NCI-H524 (cell line): ENCODE measurements at places on chromosomes 3 and 15.

GRCh38 chr3:183261151-183261724 is 8.2 kb downstream of the B3GNT5 start:
- DNase-seq = no peak

DNA sequence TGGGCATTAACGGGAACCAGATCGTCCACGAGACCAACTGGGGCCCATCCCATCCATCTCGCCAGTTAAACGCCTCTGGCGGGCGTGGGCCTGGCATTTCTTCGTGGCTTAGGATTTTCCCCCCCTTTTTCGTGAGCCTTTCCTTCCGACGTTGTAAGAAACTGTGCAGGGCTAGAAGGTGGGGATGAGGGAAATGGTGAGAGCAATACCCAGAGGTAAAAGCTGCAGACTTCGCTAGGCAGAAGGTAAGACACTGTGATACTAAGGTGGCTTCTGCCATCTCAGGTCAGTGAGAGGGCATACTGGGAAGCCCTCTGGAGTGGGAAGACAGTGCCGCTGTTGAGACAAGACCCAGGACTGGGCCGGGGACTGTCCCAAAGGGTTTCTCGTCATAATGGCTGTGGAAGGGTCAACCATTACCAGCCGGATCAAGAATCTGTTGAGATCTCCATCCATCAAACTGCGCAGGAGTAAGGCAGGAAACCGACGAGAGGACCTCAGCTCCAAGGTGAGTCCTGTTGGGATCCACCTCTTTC is 666 bp downstream of the MAPKBP1 start:
- no peak for DNase-seq

DNA sequence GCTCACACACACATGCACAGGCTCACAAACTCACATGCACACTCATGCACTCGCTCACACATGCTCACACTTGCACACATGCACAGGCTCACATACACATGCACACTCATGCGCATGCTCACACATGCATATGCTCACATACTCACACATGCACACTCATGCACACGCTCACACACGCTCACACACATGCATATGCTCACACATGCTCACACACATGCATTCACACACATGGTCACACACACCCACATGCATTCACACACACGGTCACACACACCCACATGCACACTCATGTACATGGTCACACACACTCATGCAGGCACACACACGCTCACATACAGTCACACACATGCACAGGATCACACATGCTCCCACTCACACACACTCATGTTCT is 132.8 kb upstream of the SMAD3 start:
- DNase-seq = no peak

- peak; percentile 55 for DNase-seq
Observed at GRCh38 chr3:94615275-94616065, 552.6 kb downstream of the NSUN3 start.

DNA sequence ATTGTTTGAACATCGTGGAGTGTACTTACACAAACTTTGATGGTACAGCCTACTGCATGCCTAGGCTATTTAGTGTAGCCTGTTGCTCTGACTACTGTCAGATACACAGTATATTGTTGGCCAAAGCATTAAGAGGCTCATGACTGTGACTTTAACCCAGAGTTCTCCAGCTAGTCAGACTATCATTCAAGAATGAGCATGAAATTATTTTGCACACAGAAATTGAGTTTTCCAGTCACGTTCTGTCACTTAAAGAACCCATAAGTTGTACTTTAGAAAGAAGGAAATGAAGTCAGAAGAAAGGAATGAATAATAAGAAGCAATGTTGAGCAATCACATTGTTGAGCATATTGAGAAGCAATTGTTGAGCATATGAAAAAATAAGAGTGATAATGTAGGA is 37.6 kb upstream of the SLC22A13 start:
- no peak for DNase-seq

GRCh38 chr3:10702961-10703740 is 112.9 kb upstream of the SLC6A11 start:
- peak; percentile 59 for DNase-seq

GRCh38 chr3:21447476-21448151 is 303.4 kb downstream of the ZNF385D start:
- DNase-seq = no peak

DNA sequence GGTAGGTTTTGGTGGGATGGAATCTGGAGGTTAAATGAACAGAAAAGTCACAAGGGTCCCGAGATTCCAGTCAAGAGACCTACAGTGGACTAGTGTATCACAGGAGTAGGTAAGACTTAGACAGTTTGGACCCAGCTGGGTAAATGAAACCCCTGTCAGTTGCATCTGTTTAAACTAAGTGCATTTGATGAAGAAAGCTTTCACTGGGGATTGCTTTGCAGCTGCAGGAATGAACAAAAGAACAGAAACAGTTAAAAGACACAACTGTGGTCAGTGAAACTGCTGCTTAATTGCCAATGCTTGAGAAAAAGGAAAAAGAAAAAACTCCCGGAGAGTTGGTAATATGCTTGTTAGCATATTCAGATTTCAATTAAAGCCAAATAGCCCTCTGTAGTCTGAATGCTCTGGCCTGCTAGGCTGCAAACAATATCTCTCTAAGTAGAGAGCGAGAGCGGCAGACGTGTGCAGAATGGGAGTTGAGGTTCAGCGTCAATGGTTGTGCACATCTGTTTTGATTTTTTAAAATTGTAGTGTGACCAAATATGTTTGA is 37.1 kb downstream of the OXNAD1 start:
- DNase-seq = no peak

DNA sequence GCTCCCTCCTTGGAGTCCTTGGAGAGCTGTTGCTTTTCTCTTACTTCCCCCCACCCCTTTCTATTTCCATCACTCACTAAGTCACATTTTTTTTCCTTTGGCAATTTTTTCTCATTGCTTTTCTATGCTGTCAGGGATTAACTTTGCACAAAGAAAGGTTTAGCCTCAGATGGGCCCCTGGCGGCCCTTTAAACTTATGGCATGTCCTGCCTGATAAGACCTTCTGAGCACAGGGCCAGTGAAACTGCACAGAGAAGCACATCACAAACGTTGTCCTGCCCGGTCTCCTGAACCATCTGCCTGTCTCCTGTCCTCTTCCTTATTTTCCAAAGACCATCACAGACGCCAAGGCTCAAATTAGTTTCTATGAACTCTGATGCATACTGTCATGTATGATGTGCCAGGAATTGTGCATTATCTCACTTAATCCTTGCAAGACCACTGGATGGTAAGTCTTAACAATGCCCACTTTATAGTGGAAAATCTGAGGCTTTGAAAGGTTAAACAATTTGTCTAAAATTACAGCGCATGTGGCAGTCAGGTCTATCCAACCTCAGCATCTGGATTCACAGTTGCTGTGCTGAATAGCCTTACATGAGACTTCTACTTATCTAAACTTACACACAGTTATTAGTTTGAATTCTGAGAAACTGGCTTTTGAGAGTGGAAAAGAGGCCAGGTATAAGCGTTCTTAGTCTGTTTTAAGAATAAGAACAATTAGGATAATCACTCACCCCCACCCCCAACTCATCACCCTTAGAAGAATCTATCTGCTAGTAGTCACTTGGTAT is 648.1 kb downstream of the NTRK3 start:
- no peak for DNase-seq

GRCh38 chr3:162491952-162492351 is 995.3 kb downstream of the OTOL1 start:
- no peak for DNase-seq

- peak; percentile 73 for DNase-seq
Observed at GRCh38 chr3:123593381-123593780, 8.5 kb upstream of the HACD2 start.

DNA sequence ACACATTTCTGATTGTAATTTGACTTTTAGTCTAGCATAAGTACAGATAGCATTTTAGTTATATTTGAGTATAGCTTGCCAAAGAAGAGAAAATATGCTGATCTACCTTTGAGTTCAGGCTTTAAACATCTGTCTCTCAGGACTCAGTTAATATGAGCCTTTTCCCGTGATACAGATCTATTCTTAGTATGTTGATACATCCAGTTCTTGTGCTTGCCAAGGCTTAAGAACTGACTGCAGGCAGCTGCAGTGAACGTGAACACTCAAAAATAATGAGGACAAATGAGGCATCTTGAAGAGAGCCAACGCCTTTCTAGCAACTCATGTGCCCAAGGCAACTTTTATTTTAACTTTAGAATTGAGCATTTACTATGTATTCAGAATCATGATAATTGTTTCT is 325.5 kb downstream of the SI start:
- no peak for DNase-seq
